SW 1271 (cell line): ENCODE measurements at places on chromosomes 5 and 9.

DNA sequence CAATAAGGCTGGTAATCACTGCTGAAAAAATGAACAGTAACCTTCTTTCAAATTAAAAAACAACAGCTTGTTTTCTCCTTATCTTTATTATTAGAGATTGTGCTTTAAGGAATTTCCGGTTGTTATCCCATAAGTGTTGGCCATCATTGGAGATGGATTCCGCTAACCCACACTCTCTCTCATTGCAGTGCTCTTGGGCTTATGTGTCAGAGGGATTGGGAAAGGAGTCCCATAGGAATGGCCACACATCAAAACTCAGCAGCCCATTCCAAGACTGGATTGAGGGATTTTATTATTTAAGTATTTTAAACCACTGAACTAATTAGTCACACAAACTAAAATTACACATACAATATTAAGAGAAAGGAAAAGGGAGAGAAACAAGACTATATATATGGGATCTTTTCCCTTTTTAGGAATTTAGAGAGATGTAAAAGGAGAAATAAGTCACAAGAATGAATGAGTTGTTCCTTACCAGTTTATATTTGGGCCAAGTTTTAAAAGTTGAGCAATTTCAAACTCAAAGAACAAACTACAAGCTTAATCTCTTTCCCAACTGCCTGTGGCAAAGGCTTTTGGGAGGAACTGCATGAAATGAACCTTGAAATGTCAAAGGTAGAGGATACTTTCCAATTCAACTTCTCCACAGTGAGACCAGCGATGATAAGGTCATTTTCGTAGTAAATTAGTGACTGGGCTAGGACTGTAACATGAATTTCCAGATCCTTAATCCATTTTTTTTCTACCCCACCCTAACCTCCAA, 2.4 kb downstream of the SPINK6 start:
- DNase-seq: no peak

GRCh38 chr9:112520656-112521055, 34.0 kb downstream of the KIAA1958 start:
- DNase-seq: no peak

DNA sequence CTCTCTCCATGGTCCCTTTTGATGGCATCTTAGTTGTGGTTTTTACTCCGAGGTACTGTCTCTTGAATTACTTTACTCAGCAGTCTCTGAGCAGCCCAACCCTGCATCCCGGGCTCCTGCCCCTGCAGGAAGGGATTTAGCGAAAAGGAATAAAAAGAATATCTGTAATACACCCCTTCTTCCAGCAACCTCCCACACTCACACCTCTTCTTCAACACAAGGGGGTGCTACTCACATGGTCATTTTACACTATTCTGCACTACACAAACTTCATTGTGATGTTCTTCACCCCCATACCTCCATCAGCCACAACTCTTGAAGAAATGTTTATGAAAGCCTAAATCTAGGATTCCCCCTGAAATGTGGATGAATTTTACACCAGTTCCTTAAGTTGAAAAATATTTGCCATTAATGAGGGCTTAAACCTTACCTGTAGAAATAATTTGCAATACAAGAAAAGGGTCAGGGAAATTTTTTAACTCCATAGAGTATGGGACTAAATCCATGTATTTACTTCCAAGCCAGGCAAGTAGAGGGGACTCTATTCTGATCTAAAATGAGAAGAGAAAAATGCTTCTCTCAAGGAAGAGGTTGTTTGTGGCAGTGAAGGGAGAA, 26.0 kb downstream of the TPD52L3 start:
- no peak for DNase-seq

DNA sequence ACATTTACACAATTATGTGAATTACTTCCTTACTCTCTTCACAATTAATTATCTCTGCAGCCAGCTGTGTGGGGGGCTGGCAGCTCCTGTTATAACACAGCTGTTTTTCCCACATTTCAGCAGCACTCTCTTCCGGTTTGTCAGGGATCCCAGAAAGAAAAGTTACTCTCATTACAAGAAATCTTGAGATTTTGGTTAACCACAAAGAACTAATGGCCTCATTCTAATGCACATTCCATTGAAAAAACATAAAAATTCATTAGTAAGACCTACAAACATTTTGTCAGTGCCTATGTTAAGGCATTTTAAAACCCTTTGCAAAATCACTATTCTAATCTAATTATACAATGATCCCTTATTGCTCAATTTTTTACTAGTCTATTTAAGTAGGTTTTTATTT, 64.1 kb downstream of the PDE4D start:
- DNase-seq: no peak

GRCh38 chr5:4205398-4205797, 609.8 kb downstream of the IRX1 start:
- DNase-seq: no peak

GRCh38 chr9:83183621-83184020, 120.7 kb upstream of the RASEF start:
- DNase-seq: no peak

- DNase-seq: no peak
Observed at GRCh38 chr5:74638970-74639806, 1.3 kb downstream of the ENC1 start.

GRCh38 chr9:85040146-85040545, 370.6 kb downstream of the NTRK2 start:
- DNase-seq: no peak

- DNase-seq: no peak
Observed at GRCh38 chr5:68033961-68034571, 181.5 kb upstream of the PIK3R1 start.

DNA sequence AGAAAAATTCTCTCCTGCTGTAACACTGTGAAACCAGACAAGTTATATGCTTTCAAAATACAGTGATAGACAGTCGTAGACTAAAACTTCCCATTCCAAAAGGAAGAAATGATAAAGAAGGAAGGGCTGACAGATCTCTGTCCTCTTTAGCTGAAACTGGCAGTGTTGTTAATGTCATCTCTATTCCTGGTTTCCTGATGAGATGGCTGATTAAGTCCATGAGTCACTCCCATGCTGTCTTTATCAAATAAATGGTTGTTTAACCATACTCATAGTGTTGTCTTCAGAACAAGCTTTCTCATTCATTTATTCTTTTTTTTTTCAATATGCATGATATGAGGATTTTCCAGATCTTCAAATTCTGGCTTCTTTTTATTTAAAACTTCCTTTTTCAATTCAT, 952.2 kb upstream of the WWC1 start:
- DNase-seq: no peak

- DNase-seq: no peak
Observed at GRCh38 chr5:158769079-158769478, 330.6 kb downstream of the EBF1 start.

- no peak for DNase-seq
Observed at GRCh38 chr5:153543288-153543687, 52.8 kb downstream of the GRIA1 start.

DNA sequence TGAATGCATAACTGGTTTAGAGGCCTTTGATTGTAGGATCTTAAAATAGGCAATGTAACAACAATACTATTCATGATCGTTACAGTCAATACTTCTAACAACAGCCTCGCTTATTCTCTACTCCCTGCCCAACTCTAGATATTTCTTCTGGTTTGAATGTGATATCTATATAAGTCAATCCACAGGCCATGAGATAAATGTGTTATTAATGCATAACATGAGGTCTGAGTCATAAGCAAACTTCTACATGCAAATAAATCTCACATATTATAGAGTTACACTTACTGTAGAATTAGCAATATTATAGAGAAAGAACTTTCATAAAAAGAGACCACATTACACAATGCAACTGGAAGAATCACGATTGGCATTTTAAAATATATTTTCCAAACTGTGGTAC, 2.9 kb upstream of the ALDOB start:
- DNase-seq: no peak

GRCh38 chr5:111385051-111385450, 127.3 kb downstream of the STARD4 start:
- DNase-seq: no peak

DNA sequence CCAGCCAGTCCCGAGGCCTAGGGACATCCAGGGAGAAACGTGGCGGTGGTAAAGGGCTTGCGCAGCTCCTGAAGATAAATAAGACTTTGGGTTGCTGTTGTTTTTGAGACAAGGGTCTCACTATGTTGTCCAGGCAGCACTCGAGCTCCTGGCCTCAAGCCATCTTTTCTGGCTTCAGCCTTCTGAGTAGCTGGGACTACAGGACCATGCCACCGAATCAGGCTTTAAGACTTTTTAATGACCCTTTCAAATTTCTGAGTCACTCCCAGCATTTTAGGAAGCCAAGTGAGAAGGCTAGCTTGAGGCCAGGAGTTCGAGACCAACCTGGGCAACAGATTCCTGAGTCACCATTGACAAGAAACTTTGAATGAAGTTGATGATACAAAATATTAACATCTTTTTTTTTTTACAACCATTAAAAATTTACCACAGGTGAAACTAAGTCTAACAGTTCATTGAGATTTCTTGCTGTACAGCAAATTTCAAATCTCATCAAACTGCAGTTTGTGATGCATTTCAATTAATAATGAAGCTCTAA, 817 bp upstream of the GNE start:
- DNase-seq: no peak
